Activated CD4-positive, alpha-beta T cell treated with anti-CD3 and anti-CD28 coated beads, Interleukin-2, amount 50 U/mL, for 4 hours (primary cell): ENCODE measurements at places on chromosomes 3 and 15.

GRCh38 chr15:40500568-40501330 lies 30.0 kb downstream of the CHST14 start:
- DNase-seq = no peak

- no peak for DNase-seq
Measured at GRCh38 chr15:29668120-29668602, 154.1 kb downstream of the TJP1 start.

GRCh38 chr3:154161806-154162205 lies 40.6 kb downstream of the ARHGEF26 start:
- no peak for DNase-seq

- DNase-seq = no peak
Measured at GRCh38 chr15:92883876-92884435, 16.2 kb upstream of the CHD2 start.

DNA sequence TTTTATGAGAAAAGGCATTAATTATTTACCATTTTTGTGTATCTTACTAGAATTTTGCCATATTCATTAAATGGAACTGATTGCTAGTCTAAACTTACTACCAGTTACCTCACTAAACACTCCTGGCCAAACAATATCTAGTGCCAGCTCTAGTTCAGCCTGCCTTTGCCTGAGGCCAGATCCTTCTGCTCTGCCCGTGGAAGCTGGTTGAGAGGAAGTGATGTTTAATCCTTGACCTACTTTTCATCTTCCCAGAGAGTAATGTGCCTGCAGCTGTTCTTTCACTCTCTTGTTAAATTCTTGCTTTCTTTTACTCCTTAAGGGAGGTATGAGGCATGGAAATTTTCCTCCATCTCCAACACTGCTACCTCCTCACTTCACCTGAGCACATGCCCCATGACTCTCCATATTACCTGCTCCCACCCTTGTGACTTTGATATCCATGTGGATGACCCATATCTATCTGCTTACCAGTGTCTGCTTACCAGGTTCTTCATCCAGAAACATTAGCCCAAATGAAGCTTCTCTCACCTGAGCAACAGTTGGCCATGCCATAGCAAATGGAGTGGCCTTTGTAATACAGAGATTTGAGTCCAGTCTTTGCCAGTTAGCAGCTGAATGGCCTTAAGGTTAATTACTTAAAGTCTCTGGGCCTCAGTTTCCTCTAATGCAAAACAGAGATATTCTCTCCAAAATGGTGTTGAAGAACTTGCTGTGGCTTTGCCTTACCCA lies 53.4 kb downstream of the UBE2E1 start:
- no peak for DNase-seq

DNA sequence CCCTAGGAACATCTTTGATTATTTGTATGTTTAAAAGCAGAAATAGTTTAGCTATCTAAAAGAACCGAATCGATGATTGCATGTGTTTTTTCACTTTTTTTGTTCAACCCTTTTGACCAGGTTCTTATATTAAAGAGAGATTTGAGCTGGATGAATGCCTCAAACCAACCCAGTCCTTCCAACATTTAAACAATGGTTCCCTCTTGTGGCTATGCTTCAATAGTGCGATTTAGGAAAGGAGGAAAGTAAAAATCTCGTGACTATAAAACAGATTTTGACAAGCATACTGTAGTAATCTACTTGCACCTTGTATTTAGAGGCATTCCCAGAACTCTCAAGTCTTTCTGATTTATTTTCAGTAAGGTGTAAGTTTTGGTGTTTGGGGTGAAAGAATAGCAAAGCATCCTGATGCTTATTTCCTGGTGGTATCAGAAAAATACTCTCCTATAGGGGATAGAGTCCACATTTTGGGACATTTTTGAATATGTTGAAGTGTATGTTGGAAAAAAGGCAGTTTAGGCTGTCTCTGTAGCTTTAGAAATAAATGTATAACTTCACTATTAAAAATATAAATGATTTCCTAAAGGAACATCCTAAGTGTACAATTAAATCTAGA lies 159.6 kb upstream of the KCNH8 start:
- no peak for DNase-seq

GRCh38 chr3:96182756-96183155 lies 631.6 kb upstream of the EPHA6 start:
- no peak for DNase-seq

- no peak for DNase-seq
Measured at GRCh38 chr15:52183562-52184173, 7.5 kb downstream of the GNB5 start.

GRCh38 chr15:90338532-90338931 lies 13.6 kb upstream of the ZNF774 start:
- no peak for DNase-seq

DNA sequence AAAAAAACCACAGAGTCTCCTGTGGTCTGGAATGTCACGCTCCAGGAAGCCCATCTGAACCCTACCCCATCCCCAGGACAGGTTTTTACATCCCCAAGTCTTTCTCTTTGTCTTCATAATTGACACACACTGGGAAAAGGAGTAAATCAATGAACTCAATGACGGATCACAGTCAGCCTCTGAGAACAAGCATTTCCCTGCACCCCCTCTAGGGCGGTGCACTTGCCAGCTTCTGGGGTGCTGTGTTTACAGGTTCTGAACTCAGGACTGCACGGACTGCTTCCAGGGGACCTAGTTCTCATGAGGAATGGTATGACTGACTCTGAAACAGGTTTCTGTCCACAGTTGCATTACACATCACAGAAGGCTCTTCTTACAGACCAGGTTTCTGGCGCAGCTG lies 81.1 kb downstream of the NUP210 start:
- no peak for DNase-seq

GRCh38 chr3:101976473-101976872 lies 127.2 kb downstream of the NFKBIZ start:
- DNase-seq = no peak
